ENCODE measurements at places on chromosomes 5 and 9.

GRCh38 chr5:57267805-57268204, 93.9 kb downstream of the GPBP1 start:
- DNase-seq: no peak

- no peak for DNase-seq
Measured at GRCh38 chr9:38439916-38440301, 15.7 kb upstream of the IGFBPL1 start.

- peak; percentile 36 for DNase-seq
Measured at GRCh38 chr5:170623576-170624181, 119.9 kb downstream of the KCNIP1 start.

- DNase-seq: no peak
Measured at GRCh38 chr5:132814503-132815294, 1.6 kb downstream of the SOWAHA start.

- DNase-seq: peak; percentile 54
Measured at GRCh38 chr5:88826646-88827585, 56.1 kb downstream of the MEF2C start.

DNA sequence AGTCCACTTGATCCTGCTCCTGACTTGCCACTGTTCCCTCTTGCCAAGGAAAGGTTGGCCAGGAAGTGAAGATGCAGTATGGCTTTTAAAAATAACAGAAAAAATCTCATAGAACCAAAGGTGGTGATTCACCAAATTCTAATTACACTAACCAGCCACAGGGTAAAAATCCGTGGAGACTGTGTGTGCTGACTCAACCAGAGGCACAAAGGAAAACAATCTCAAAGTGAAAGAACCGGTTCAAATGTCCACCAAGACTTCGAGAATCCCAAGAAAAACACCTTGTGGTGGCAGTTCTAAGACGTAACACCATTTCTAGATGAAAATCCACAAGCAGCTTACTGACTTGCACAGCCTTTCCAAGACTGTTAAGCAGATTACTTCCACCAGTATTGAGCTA, 279.1 kb downstream of the TLE1 start:
- DNase-seq: peak; percentile 77

DNA sequence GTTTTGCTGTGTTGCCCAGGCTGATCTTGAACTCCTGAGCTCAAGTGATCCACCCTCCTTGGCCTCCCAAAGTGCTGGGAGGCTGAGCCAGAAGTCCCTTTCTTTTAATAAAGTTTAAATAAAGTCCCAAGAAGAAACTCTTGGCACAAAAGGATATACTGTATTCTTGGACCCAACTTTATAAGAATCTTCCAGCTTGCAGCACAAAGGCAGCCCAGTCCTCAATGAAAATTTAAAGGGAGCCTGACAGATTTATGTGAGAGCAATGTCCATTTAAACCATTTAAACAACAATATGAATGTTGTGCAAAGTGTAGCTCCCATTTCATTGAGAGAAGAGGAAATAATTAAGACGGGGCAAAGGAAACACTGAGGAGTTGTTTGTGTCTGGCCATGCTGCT, 217.0 kb downstream of the DOCK8 start:
- no peak for DNase-seq

- DNase-seq: no peak
Measured at GRCh38 chr9:106887066-106887465, 24.1 kb downstream of the ZNF462 start.

GRCh38 chr9:71767163-71767775, 1.0 kb downstream of the CEMIP2 start:
- no peak for DNase-seq

- no peak for DNase-seq
Measured at GRCh38 chr5:113115956-113116355, 139.4 kb downstream of the DCP2 start.

GRCh38 chr5:52328220-52328806, 459.4 kb upstream of the ITGA1 start:
- no peak for DNase-seq
